ENCODE measurements at places on chromosomes 7 and 10.
A peak's percentile ranks its signal among the peaks of the same experiment; 100 is the strongest.

- H3K4me3 ChIP-seq: no peak overlapping the region
- H3K36me3 ChIP-seq: no peaks in the 10 kb centered on the region
- peaks cover 8% of the 10 kb centered on the region for H3K4me1 ChIP-seq
- H3K27ac ChIP-seq: no peak overlapping the region
- no peak for DNase-seq
These were observed 119.0 kb upstream of the KCNMA1 start for GRCh38 chr10:77756319-77757232.

GRCh38 chr10:11527691-11528255 lies 83.7 kb downstream of the USP6NL start:
- H3K27me3 ChIP-seq: peaks cover 7% of the 10 kb centered on the region
- peak overlapping the region; percentile 21 for H3K4me3 ChIP-seq
- H3K27ac ChIP-seq: no peak overlapping the region
- peaks cover 16% of the 10 kb centered on the region for H3K4me1 ChIP-seq

DNA sequence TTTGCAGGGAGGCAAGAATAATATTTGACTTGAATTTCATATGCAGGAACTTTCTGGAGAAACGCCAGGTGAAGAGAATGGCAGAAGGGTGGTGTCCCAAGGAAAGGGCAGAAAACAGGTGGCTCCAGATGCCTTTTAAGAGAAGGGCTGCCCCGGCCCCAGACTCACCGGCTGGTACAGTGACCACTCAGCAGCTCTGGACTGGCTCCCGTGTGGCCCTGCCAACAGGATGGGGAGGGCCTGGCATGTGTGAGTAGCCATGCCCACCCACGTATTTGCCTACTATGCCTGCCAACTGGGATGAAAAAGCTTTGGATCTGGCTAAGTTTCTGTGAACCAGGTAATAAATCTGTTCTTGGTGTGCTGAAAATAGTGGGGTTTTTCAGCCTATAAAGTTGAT lies 159.5 kb downstream of the PRKAG2 start:
- no peaks in the 10 kb centered on the region for H3K27me3 ChIP-seq
- DNase-seq: no peak
- no peaks in the 10 kb centered on the region for H3K36me3 ChIP-seq

- no peak for DNase-seq
- H3K36me3 ChIP-seq: no peaks in the 10 kb centered on the region
- H3K4me3 ChIP-seq: no peak overlapping the region
- H3K27me3 ChIP-seq: no peaks in the 10 kb centered on the region
These were observed 124.4 kb upstream of the RNF32 start for GRCh38 chr7:156515911-156516790.

- peaks cover 31% of the 10 kb centered on the region for H3K4me1 ChIP-seq
- H3K27me3 ChIP-seq: no peaks in the 10 kb centered on the region
- no peaks in the 10 kb centered on the region for H3K36me3 ChIP-seq
- H3K4me3 ChIP-seq: peak overlapping the region; percentile 90
- DNase-seq: no peak
- H3K27ac ChIP-seq: no peak overlapping the region
These were observed 1.6 kb downstream of the ATP6V0E2 start for GRCh38 chr7:149875396-149875795.

DNA sequence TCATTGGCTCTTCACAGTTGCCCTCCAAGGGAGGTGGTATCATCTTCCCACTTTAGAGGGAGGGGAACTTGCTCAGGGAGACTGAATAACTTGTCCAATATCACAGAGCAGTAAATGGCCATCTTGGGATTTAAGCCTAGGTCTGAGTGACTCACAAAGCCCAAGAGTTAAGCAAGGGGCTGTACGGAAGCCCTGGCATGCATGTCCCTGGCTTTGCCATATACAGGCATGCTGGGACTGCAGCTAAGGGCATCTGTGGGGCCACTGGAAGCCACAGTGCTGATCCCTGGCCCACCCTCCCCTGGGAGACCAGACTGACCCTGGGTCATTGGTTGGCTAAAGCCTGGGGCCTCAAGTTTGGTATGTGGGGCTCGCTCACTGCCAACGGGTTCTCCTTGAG lies 3.1 kb downstream of the VSIR start:
- H3K4me3 ChIP-seq: peak overlapping the region; percentile 95
- H3K27me3 ChIP-seq: no peaks in the 10 kb centered on the region
- H3K4me1 ChIP-seq: peaks cover 63% of the 10 kb centered on the region

Measured in T-helper 17 cell (primary cell).